Stimulated activated CD4-positive, alpha-beta T cell treated with anti-CD3 and anti-CD28 coated beads, Interleukin-1b, Interleukin-23, amount 100 ng/mL, for 4 hours (primary cell): ENCODE measurements at places on chromosomes 16 and 17.

DNA sequence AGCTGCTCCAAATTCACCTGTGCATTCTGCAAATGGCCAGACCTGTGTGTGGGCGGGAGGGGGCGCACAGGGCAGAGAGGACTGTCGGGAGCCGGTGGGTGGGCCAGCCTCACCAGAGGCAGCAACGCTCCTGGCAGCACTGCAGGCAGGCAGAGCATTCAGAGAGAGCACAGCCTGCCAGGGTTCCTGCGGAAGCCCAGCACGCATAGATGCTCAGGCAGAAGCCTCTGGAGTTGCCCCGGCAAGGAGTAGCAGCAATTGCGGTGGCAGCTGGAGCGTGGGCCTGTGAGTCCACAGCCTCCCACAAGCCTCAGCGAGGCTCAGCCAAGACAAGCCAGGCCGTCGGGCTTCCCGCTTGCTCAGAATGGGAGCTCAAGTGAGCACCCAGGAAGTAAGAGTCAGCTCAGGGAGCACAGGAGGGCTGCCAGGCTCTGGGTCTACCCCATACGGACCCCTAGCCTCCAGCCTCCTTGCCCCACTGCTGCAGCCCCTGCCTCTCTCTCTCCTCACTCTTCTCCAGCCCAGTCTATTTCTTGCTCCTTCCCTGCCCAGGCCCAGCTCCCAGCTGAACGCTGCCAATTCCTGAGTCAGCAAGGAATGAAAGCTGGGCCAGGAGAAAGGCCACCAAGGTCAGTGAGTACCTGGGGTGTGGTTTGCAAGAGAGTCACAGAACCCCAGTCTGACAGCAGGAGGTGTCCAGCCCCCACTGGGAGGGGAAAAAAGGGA, 9.6 kb downstream of the EMC6 start:
- no peak for DNase-seq

DNA sequence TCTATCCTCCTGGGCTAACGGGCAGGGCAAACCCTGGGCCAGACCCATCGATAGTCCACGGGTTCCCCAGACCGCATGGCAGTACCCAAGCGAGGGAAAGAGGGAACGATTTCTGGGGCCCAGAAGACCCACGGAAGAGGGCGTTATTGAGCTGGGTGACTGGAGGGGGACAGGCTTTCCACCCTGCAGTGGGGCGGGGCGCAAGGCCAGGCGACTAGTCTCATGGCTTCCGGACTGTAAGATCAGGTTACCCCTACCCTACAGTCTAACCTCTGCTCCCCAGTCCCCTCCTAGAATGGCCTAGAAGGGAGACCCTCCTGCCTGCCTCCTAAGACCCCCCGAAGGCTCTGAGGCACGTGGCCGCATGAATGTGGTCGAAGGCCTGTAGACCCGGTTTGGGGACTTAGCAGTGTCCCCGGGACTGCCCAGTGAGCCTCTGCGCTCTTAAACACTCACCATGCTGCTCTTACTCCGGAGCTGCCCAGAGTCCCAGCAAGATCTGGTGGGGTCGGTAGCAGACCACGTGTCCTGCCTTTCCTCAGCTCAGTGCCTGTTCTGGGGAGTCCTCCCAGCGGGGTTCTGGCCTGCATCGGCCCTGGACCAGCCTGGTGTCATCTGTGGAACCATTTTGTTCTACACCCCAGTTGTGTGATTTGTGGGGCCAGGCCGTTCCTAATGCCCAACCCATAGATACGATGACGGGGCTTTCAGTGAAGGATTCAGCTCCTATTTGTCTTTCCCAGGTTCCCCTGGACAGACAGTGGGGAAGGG, 13.2 kb upstream of the AURKB start:
- DNase-seq = peak; percentile 54

- DNase-seq = no peak
Observed at GRCh38 chr17:8128125-8128784, 4.3 kb upstream of the HES7 start.

DNA sequence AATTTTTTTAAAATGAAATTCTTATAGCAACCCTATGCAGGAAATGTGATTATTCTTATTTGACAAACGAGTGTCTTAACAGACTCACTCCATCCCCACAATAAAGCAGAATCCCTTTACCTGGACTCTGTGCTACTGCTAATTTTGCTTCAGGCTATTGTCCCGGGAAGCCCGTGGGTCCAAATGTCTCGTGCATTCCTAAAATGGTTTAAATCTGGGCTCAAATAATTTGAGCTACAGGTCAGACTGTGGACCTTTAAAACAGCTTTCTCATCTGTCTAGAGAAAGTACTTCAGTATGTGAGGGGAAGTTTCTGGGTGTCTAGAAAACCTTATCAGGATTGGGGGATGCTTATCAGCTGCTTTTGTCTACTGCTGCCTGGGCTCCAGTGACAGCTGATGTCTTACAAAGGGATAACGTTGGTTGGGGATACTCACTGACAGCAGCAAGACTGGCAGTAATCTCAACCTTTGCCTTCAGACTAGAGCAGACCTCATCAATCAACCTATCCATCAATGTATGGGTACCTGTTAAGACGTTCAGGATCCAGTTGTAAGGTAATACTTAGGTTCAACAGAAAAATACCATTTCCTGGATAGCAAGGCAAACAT, 197.9 kb upstream of the CDH11 start:
- no peak for DNase-seq

DNA sequence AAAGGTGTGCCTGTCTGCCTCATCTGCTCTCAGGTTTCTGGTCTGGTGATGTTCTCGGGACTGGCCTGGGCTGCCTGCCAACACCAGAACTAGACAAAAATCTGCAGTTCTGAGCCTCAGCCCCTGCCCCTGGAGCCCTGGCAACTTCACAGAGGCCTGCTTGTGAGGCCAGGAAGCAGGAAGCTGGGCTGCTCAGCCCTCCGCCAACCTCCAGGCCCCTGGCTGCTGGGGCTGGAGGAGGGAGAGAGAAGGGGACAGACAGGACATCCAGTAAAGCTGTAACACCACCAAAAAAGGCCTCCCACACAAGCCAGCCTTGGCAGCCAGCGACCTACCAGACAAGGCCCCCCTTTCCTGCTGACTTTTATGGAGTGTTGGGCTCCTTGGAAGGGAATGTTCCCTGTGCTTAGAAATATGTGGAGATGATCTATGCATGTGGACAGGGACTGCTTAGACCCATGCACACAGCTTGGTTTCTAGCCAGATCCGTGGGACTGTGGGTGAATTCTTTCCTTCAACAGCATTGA, 157.6 kb downstream of the XYLT1 start:
- no peak for DNase-seq

- no peak for DNase-seq
Observed at GRCh38 chr17:78763561-78763960, 18.5 kb downstream of the CYTH1 start.

DNA sequence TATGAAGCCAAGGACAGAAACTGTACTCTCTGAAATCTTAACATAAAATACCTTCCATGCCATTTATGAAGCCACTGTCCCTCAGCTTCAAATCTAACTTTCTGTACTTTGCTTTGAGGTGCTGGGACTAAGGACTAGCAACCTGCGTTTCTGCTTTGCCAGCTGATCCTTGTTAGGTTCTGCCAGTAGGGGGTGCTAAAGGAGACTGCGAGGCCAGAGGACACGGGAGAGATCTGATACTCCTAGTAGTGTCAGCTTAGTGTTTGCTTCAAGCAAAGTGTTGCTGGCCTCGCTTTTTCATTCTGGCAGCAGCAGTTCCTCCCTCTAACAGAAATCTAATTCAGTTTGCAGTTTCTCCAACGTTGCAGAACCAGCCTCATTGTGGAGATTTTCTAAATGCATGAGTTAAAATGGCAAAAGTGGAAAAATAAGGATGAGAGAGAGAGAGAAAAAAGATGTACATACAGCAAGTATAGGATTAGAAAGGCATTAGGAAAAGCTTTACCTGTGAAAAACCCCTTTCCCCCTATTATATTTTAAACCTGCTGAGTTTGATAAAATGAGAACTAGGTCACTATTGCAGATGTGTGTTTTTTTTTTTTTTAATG, 297.5 kb downstream of the CA10 start:
- DNase-seq = no peak

- no peak for DNase-seq
Observed at GRCh38 chr16:57897996-57898395, 72.9 kb downstream of the CNGB1 start.

GRCh38 chr16:31754998-31755615, 118.5 kb upstream of the ZNF267 start:
- no peak for DNase-seq

DNA sequence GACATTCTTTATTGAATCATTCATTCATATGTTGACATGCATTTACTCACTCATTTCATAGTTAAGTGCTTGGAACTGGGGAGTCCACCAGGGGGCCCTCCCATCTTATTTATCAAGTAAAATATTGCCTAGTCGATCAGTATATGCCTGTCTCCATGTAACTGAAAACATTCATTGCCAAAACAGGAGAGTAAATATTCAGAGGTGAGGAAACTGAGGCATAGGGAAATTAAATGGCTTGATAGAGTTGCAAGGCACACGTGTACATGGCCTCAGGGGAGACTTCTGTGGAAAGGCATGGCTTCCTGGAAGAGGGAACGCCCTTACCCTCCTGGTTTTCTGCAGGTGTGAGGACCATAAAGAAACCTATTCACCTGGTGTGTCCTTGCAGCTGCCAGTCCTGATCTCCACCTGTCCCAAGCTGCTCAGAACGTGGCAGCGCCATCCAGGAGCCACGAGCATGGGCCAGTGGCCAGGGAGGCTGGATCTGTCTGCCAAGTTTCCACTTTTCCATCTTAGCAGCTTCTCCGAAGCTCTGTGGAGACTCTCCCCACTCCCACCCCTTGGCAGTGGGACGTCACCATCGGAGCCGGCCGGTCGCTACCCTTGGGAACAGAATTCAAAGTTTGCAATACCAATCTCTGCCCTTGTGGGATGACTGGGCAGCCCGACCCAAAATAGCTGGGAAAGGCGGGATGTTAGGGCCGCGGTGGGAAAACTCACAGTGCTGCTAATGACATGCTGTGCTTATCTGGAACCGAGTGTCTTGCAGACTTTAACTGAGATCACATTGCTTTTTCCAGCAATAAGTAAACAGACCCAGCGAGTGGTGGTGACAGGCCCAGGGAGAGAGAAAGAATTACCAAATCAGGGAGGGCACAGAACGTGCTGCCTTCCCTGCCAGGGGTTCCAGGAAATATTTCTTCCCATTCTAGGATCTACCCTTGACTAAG, 4.1 kb upstream of the C1QTNF1 start:
- DNase-seq = peak; percentile 39

DNA sequence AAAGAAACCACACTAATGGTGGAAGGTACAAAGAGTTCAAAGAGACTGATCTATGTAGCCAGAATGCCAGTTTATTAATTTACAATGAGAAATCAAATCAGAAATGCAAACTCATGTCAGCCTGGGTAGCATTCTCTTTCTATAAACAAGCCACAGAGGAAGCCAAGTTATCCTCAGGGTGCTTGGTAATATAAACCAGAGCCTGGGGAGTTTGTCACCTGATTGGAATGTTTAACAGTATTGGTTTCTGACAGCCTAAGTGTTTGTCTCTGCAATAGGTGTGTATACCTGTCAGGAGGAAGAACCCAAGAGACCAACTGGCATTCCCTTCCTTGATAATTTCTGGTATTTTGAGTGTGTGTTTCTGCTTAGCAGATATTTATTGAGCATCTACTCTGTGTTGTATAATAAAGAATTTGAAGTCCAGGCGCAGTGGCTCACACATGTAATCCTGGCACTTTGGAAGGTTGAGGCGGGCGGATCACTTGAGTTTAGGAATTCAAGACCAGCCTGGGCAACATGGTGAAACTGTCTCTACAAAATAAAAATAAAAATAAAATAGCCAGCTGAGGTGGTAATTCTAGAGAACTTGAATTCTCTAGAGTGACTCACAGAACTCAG, 3.1 kb upstream of the C17orf58 start:
- no peak for DNase-seq

DNA sequence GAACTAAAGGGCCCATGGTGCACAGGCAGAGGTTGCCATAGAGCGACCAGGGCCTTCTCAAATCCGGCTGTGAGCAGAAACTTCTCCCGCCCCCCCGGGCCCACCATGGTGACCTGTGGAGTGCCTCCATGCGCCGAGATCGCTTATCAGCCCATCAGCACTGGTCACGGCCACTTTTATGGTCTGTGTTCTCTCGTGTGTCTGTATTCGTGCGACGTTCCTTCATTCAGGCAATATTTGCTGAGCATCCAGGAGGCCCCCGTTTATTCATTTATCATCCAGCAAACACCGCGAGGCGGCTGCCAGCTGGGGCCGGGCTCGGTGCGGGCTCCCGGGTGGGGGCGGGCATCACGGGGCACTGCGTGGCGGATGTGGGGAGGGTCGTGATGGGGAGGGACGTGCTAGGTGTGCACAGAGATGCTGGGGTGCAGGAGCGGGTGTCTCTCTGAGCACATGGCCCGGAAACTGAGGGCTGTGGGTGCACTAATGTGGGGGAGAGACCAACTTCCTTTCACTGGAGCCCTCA, 88.0 kb upstream of the CBX4 start:
- DNase-seq = no peak

DNA sequence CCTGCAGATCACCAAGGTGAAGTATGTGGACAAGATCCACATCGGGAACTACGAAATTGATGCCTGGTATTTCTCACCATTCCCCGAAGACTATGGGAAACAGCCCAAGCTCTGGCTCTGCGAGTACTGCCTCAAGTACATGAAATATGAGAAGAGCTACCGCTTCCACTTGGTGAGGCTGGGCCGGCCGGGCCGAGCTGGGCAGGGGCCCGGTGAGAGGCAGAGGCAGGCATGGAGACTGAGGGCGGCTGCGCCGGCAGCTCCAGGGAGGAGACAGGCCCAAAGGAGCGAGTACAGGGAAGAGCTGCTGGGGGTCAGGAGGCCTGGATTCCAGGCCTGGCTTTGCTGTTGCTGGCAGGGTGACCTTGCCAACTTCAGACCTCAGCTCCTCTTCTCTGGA, 8.3 kb downstream of the PRSS8 start:
- no peak for DNase-seq

DNA sequence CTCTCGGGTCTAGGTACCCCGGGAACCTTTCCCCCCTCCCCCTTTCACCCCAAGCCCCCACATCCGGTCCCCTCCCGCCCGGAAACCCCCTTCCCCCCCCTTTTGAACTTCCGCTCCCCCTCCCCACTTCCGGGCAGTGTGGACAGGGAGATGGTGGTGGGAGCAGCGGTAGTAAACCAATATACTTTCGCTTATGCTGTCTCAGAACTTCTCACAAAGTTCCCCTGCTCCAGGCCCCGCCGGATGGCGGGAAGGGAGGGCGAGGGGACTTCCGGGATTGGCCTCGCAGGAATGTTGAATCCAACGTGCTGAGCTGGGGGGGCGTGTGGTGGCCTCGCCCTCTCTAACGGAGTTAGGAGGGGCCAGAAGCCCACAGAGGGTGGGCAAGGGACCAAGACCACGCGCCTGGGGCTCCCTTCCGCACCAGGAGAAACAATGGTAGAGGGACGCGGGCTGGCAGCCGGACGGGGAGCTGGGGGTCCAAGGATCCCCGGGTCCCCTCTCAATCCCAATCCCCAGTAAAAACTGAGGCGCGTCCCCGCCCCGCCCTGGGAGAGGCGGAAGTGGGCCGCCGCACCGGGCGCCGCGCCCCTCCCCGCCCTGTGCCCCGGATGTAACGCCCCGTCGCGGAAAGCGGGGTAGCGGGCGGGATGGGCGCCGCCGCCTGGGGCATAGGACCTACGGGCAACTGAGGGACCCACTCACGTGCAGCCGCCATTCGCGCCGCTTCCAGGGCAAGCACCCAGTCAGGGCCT, 742 bp downstream of the PFN1 start:
- peak; percentile 47 for DNase-seq
